ENCODE measurements at places on chromosomes 11 and 22.

GRCh38 chr11:96948066-96948465 lies 558.3 kb downstream of the JRKL start:
- no peak for DNase-seq

- no peak for DNase-seq
Observed at GRCh38 chr11:131822506-131822905, 452.1 kb downstream of the NTM start.

DNA sequence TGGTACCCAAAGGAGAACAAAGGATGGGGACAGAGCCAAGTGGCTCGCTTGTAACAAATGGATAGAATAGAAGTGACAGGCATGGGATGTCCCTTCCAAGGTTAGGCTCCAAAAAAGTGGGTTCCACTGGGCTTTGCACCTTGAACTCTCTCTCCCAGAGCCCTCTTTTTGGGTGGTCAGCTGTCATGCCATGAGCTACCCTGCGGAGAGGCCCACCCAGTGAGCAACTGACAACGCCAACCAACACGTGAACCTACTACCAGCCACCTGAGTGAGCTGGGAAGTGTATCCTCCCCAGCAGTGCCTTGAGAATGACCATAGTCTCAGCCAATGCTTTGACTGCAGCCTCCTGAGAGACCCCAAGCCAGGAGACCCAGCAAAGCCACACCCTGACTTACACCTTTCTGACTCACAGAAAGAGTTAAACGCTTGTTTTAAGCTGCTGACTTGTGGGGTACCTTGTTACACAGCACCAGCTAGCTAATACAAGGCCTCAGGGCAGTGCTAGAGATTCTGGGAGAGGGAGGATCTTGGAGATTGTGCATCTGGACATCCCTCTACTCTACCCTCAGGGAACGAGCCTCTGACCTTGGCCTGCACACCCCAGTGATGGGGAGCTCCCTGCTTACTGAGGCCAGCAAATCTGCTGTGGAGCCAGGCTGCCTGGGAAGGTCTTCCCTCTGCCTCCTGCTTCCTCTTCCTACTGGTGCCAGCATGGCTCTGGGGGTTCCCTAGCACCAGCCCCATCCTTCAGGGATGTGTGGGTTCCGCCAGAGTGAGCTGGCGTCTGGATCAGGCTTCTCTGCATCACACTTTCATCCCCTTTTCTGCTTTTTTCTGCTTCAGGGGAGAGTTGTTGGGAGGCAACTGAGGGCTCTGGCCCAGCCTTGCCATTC lies 29.1 kb upstream of the RFPL3 start:
- DNase-seq = no peak

GRCh38 chr11:10623797-10624761 lies 55.6 kb upstream of the LYVE1 start:
- no peak for DNase-seq

DNA sequence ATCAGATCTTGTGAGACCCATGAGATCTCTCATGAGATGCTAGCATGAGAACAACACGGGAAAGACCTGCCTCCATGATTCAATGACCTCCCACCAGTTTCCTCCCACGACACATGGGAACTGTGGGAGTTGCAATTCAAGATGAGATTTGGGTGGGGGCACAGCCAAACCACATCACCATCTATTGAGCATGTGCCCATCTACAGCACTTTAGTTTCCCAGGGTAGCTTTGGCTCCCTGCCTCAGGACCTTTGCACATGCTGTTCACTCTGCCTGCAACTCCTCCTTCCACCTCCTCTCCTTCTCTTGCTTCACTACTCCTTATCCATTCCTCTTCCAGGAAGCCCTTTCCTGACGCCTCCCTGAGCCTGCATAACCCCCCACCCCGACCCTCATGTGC lies 17.2 kb downstream of the GRIK4 start:
- no peak for DNase-seq

GRCh38 chr22:44341431-44342346 lies 28.9 kb upstream of the SHISAL1 start:
- no peak for DNase-seq

All from GM12878 (cell line).